NCI-H1694 treated with DMSO at 0.1 percent for 48 hours (cell line): ENCODE measurements at places on chromosomes 2 and 18.

GRCh38 chr2:8447610-8448221 is 234.1 kb upstream of the ID2 start:
- DNase-seq, result no peak

DNA sequence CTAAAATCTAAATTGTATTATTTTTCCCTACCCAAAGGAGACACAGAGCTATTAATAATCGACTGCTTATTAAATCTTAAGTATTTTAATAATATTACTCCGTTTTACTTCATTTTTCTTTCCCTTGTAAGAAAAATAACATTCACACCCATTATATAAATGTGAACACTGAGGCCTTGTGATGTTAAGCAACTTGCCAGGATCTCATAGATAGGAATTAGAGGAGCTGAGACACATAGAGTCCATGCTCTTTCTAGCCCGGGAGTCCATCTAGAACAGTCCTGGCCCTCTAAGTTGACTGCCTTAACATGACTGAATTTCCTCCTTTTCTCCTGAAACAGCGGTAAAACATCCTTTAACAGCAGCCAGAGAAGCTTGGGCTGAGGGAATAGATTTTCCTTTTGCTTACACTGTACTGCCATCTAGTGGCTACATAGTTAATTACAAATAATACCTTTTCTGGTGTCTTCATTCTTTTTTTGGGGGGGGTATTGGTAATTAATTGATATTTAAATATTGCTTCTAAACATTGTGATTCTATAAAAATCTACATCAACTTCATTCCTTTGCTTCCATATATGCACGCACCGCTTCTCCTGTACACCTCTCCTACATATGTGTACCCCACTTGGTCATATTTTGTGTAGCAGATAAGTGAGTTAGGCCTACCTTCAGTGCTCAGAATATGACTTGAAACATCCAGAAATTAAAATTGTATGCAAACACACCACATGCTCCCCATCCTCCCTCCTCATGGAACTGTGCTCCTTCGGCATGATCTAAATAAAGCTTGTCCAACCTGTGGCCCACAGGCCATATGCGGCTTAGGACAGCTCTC is 125.8 kb upstream of the HNMT start:
- DNase-seq, result peak; percentile 62

DNA sequence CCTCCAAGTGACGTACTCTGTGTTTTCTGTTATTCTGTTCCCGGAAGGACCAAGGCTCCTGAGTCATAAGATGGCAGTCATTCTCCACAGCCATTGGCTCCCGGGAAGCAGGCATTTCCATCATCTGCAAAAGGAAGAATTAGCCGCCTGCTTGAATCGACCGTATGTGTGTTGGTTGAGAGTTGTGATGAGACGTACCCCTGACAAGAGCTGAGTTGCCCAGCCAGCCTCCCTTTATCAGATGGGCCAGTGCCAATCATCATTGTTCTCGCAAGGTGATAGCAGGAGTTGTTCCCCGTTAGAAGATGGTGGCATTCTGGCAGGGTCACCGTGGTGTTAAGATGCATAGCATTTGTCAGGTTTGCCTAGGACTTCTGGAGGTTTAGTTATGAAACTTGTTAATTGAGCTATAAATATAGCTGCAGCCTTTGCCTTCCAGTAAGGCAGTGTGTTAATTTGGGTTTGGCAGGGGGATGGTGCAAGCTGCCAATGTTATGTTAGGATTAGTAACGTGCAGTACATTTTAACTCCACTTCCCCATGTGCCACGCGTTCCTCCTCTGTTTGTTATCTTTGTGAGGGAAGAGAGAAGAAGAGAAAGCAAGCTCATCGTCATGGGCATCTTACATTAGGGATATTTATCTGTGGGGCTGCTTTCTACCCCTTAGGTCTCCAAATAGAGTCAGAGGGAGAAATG is 652.7 kb upstream of the FANCL start:
- peak; percentile 84 for DNase-seq

DNA sequence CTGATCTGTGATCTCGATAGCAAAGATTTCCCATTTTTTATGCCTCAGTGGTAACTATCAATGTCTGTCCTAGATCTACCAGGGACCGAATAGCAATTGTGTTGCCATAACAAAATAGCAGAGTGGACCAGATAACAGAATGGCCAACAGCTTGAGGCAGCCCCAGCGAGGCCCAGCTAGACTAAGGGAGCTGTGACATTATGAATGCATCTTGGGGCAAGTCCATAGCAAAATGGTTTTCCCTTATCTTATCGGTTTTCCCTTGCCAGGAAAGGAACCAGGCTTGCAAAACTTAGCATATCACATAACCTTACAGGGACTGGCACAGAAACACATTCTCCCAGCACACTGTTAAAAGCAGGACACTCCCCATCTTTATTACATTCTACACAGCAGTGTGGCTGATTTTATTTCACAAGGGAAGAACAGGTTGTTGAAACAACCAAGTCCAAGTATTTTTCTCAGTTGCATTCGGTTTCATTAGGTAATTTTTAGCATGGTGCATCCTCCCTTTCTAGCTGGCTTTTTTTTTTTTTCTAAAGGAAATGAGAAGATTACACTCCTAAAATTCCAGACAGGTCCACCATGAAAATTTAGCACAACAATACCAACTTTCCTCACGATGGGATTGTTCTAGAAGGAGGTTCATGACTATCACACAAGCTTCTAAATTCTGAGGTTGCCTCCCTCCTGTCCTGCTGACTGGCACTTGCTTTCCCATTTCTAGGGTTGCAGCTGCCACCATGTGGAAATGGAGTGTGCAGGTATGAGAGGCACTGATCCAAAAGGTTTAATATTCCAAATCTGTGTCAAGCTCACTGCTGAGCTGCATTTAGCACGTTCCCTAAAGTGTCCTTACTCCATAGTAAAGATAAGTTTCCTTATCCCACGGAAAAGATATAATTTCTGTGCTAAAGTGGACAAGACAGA is 97.0 kb upstream of the SLC35G4 start:
- DNase-seq, result no peak

GRCh38 chr2:107728586-107728985 is 98.1 kb upstream of the RGPD4 start:
- no peak for DNase-seq

GRCh38 chr2:187580462-187581124 is 26.4 kb upstream of the TFPI start:
- DNase-seq, result peak; percentile 70

DNA sequence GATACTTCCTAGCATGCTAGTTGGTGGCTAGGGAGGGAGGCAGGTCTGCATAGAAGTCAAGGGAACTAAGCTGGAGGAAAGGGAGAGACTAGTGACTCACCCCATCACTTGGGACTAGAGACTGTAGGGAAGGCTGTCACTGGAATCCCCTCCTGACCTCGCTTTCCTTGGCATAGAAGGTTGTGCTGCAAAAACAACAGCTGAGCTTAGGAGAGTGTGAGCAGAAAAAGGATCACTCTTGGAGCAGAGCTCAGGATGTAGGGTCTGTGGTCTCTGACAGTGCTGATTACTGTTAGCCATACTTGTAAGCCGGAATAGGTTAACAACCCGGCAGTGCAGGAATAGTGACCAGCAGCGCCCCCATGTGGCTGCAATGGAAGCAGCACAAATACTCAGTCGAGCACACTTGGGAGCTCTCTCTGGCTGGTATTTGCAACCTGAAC is 66.9 kb upstream of the SMAD2 start:
- DNase-seq, result no peak

GRCh38 chr2:45388541-45389100 is 222.4 kb downstream of the SRBD1 start:
- DNase-seq, result no peak

- no peak for DNase-seq
Measured at GRCh38 chr2:41878716-41879234, 169.0 kb upstream of the PKDCC start.

GRCh38 chr2:238289574-238289973 is 1.2 kb upstream of the PER2 start:
- DNase-seq, result no peak

DNA sequence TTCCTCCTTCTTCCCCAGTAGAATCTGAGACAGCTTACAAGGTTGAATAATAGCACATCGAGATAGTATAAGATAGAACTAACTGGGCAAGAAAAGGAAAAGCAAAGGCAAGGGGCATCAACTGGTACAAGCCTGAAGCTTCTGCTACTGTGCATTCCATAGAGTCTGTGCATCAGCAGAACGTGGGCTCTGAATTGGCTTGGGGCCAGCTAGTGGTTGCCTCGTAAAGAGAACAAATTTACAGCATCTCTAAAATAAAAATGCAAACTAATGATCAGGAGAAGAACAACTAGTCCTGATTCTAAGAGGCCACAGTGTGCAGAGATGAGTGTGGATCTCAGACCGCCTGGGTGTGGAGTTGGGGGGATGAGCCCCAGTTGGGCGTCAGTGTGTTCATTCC is 36.6 kb downstream of the UPP2 start:
- DNase-seq, result no peak

DNA sequence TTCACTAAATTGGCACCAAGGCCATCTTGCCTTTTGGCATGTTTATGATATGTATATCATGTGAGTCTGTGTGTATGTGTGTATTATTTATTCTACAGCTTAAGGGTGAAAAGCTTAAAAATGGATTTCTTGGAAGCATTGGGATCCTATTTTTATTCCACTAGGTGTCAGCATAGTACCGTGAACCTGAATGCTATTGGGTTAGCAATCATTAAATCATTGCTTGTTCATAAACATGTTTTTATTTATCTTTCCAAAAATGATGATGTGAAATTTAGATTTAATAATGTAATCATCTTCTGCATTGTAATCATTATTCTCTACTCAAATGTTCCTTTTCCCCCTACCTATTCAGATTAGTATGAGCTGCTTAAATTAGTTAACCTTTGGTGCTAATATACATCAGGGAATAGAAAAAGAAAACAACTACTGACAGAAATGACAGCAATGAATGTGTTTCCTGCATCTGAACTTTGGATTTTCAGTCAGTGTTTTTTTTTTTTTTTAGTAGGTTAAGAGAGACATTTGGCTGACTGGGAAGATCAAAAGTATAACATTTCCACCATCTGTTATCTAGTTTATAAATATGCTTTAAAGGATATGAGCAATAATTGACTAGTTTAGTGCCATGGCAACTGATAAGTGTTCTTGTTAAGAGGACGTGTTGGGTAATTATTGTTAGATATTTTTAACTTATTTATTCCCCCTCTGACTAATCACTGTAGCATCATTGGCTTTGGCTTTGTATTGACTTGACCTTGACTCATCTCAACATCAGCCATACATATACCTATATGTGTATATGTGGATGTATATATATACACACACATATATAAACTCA is 14.1 kb upstream of the ZSWIM2 start:
- peak; percentile 86 for DNase-seq

- DNase-seq, result no peak
Measured at GRCh38 chr2:187985195-187985594, 306.5 kb upstream of the GULP1 start.

DNA sequence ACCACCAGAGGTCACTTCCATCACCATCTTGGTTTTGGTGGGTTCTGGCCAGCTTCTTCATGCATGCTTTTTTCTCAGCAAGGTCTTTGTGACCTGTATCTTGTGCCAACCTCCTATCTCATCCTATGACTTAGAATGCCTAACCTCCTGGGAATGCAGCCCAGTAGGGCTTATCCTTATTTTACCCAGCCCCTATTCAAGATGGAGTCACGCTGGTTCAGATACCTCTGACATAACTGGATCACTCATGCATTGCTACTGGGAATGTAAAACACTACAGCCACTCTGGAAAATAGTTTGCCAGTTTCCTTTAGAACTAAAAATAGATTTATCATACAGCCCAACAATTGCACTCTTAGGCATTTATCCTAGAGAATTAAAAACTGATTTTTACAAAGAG is 219.2 kb downstream of the IRS1 start:
- DNase-seq, result no peak

DNA sequence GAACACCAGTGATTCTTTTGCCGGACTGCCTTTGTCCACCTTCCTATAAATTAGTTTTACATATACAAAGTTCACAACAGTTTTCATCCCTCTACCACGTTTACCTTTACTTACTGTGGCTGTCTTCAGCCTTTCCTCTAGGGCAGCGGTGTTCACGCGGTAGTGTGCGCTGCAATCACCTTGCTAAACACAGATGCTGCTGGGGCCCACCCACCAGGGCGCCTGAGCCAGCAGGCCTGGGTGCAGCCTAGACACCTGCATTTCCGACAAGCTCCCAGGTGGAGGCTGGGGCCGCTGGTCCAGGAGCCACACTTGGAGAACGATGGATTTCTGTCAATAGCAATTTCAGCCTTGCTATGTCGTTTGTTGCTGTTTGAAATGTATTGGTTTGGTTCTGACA is 83.1 kb downstream of the NDUFA10 start:
- no peak for DNase-seq

DNA sequence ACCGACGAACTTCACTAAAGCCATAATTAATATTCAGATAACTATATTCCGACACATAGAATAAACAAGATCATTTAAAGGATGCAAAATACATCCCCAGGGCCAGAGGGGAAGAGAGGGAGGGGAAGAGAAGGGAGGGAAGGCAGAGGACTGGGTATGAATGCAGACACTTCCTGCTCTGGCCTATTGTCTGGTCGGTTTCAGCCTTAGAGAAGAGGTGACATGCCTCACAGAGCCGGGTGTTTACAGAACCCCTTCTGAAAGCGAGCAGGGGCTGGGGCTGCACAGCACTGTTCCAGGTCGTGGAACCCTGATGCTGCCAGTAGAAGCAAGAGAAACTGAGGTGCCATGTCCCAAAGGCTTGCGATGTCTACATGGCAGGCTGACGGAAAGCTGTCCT is 31.0 kb downstream of the CELF4 start:
- no peak for DNase-seq

- DNase-seq, result no peak
Measured at GRCh38 chr2:239008677-239009588, 161.0 kb downstream of the TWIST2 start.

DNA sequence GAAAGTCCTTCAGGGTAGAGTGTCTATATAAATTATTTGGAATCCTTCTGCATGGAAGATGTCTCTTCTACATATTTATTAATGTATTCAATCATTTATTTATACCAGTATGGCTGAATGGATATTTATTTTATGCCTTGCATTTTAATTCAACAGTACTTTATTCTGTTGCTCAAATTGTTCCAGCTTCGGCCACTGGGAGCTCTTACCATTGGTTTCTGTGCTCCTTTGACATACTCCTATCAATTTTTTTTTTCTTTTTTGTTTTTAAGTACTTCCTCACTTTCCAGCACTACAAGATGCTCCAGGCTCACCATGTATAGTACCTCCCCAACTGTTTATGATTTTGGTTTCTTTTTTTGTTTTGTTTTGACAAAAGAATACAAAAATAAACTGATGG is 39.4 kb upstream of the WIPF1 start:
- no peak for DNase-seq

- DNase-seq, result no peak
Measured at GRCh38 chr2:85549826-85550225, 10.9 kb downstream of the MAT2A start.

GRCh38 chr2:26897807-26898479 is 50.0 kb downstream of the DPYSL5 start:
- DNase-seq, result no peak
